BE2C (cell line): ENCODE measurements at places on chromosomes 4 and X.

DNA sequence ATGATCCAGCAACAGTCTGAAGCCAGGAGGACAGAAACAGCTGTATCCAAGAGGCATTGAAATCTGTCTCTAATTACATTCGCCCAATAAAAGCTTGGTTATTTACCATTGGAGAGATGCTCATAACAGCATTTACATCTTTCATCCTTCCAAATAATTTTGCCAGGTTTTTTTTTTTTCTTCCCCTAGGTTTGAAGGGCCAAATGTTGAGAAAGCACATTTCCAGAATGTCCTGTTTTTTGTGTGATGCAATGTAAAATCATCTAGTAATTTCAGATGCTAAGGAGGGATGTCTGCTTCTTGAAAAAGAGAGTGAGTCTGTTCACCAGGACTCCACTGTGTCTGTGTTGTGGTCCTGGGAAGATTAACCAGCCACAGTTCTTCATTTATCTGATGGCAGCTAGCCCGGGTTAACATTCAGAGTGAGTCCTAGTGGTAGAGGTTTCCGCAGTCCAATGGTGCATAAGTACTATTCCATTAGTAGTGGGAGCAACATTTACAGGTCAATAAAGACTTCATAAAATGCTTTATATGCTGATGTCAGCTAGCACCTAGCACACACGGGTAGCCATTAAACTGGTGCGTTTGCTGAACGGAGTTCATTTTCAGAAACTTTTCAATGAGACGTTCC is 406.8 kb downstream of the STIM2 start:
- no peak for DNase-seq

GRCh38 chrX:136156560-136157117 is 9.3 kb downstream of the FHL1 start:
- no peak for DNase-seq

DNA sequence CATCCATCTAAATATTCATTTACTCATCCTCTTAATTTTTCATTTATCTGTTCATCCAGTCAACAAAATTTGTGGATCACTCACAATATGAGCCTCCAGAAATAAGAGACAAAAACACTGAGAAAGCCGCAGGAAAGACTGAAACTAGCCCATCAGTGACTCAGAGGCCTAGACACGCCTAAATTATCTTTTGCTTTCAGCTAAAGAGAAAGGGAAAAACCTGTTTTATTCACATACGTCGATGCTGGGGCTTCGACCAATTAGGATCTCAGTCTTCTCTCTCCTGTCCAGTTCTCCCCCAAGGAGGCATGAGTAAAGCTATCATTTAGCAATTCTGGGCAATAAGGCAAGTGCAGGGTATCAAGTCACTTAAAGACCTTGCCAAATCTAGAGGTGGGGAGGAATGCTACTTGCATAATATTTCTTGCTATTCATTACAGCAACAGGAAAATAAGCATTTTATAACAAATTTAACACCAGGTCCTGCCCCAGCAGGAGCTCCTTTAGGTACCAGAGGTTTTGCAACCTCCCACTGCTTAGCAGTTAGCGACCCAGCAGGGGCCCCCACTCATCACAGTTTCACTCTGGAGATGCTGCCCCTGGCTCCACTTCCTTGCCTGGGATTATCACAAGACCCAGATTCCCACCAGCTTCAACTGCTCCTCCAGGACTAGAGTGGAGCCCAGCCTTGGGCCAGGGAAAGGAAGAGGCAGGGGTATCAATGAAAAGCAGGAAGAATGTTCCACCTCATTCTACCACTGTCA is 30.1 kb upstream of the TMEM154 start:
- DNase-seq: no peak

- DNase-seq: no peak
These were observed 80.2 kb downstream of the SYNPO2 start for GRCh38 chr4:118968813-118969212.

GRCh38 chr4:103075894-103076746 is 441 bp downstream of the SLC9B2 start:
- peak; percentile 74 for DNase-seq

DNA sequence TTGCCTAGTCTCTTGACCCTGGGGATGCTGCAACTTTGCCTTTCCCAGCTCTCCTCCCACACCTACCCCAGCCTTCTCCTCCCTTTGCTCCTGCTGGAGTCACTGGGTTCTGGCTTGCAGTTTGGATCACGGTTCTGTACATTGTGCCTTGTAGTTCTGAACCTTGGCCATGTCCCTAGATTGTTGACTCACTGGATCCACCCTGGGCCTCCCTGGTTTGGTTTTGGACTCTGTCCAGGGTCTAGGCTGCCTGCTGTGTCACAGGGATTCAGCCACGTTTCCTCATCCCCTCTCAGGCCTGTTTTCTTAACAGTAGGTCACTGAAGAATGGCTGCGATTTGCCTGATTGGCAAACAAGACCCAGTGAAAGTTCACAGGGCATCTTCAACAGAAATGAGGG is 11.5 kb upstream of the GABRE start:
- no peak for DNase-seq
